ENCODE measurements at places on chromosomes 4 and X. TPM values are rescaled to one million over a fixed set of nuclear protein-coding genes. Genes with fewer than 3 reads are reported as not detected.

The GPR82 gene
- not detected for total RNA-seq

The PABPC1L2A gene
- total RNA-seq, result not detected

The EFHC2 gene
- not detected for total RNA-seq

The PAGE2 gene
- total RNA-seq, result not detected

The CT55 gene
- not detected for total RNA-seq

The BMX gene
- 208 TPM for total RNA-seq

The DAPP1 gene
- total RNA-seq, result not detected
